ACHN (cell line): ENCODE measurements at places on chromosomes 3 and 15.
A peak's percentile ranks its signal among the peaks of the same experiment; 100 is the strongest.

DNA sequence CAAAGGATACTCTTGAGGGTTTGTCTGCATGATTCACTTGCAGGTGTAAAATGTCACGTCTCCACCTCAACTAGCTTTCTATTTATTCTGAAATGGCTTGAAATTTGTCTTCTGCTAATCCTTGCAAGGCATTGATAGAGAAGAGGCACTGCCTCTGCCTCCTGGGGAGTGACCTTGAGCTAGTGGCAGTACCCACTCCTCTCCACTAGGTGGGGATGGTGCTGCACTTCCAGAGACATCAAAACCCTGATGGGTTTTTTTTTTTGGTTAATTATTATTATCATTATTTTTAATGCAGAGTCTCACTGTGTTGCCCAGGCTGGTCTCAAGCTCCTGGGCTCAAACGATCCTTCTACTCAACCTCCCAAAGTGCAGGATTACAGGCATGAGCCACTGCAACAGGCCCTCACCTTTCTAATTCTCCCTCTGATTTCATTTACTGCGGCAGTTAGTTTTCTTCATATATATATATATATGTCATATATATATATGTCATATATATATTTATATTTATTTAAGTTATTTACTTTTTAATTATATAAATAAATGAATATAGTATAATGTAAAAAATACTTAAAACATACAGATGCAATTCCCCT lies 117.6 kb upstream of the EIF1B start:
- peak; percentile 52 for DNase-seq

GRCh38 chr15:26838742-26839460 lies 28.0 kb upstream of the GABRA5 start:
- DNase-seq = peak; percentile 16

DNA sequence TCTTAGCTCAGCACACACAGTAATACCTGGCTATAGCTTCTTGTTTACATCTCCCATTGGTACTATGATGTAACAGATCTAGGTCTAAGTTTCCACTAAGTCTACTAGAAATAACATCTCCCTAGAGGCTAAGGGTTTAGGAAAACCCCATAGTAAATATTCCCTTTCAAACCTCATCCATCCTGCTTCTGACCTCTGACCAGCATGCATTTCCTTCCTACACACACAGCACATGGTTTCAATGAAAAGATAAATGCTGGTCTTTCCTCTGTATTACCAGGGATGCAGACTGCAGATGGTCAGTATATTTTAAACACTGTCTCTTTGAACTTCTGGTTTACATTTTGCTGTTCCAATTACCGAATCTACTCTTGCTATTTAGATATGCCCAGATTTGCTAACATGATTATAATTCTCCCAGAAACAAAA lies 96.6 kb downstream of the EFL1 start:
- no peak for DNase-seq

- no peak for DNase-seq
These were observed 188.9 kb upstream of the ATP10A start for GRCh38 chr15:26051761-26052675.

GRCh38 chr3:20924646-20925385 lies 738.8 kb upstream of the SGO1 start:
- no peak for DNase-seq

- peak; percentile 98 for DNase-seq
These were observed 43.6 kb upstream of the CTSH start for GRCh38 chr15:78988361-78988911.

DNA sequence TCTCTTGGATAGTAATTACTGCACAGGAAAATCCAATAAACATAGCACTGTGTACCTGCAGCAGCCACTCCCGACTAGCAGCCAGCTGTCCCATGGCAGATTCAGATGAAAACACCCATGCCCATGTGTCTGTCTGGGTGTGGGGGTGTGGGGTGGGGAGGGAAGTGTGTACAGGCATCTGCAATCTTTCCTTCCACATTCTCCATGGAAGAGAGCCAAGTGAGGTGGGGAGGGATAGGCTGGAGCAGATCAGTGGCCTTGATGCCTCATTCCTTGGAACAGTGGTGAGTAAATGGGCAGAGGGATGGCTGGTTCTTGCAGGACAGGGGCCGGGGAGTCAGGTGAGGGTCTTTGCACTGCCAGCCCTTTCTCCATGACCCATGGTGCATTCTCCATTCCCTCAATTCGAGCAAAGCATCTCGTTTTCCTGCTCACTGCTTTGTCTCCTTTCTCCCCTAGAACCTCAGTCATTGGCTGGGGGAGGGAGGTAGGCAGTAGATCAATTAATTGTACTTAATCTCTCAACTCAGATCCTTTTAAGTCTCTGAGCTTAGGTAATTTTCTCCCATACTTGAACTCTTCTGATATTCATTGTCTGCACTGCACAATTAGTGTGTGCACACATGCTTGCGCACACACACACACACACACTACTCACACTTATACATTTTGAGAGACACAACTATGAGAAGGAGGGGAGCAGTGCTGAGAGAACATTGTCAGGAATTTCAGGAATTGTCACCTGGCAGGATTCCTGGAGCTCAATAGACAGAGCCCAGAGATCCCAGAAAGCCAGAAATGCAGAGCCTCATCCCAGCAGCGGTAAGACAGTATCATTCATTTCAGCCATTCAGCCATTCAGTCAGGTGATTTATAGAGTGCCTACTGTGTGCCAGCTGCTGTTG lies 31.9 kb downstream of the PDIA5 start:
- peak; percentile 17 for DNase-seq

GRCh38 chr3:149703466-149703865 lies 45.6 kb upstream of the WWTR1 start:
- no peak for DNase-seq

DNA sequence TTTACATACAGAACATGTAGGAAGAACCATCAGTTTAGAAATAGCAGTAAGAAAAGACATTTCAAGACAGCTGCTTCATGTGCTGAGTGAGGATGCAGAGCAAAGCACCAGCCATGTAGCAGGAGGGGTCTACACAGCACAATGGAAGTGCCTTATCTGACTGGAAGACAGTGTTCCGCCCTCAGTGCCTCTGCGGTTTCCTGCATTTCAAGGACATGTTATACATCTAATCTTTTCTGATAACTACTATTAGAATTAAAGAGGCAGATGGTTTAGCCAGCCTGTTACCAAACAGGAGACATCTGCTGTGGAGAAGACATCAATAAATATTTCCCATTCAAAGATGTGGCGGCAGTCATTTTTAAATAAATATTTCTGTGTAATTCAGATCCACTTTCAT lies 10.6 kb downstream of the LSG1 start:
- DNase-seq = no peak

GRCh38 chr3:153399636-153400035 lies 237.6 kb downstream of the RAP2B start:
- DNase-seq = no peak

DNA sequence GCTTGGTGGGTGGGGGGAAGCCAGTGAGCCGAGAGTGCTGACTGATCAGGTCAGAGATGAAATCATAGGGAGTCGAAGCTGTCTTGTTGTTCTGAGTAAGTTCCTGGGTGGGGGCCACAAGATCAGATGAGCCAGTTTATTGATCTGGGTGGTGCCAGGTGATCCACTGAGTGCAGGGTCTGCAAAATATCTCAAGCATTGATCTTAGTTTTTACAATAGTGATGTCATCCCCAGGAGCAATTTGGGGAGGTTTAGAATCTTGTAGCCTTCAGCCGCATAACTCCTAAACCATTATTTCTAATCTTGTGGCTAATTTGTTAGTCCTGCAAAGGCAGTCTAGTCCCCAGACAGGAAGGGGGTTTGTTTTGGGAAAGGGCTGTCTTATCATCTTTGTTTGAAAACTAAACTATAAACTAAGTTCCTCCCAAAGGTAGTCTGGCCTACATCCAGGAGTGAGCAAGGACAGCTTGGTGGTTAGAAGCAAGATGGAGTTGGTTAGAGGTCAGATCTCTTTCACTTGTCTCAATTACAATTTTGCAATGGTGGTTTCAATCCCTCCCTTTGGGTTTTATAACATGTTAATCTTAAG lies 18.7 kb upstream of the MTMR14 start:
- DNase-seq = no peak
